ENCODE measurements at places on chromosomes 5 and 9.

GRCh38 chr5:34039398-34040157, 3.4 kb downstream of the C1QTNF3 start:
- no peak for DNase-seq

GRCh38 chr9:5644501-5644900, 15.6 kb downstream of the RIC1 start:
- no peak for DNase-seq

GRCh38 chr5:26889815-26890214, 148.6 kb downstream of the CDH9 start:
- no peak for DNase-seq

GRCh38 chr9:22256381-22256780, 190.2 kb upstream of the DMRTA1 start:
- DNase-seq: no peak

GRCh38 chr5:150289551-150290390, at the start of gene CAMK2A:
Gene CAMK2A, minus strand, starts transcription at chr5:150289773. Its CDS starts 148 bp downstream, at chr5:150289625.
- DNase-seq: no peak

- no peak for DNase-seq
Measured at GRCh38 chr9:114218264-114219120, 63.2 kb downstream of the COL27A1 start.

DNA sequence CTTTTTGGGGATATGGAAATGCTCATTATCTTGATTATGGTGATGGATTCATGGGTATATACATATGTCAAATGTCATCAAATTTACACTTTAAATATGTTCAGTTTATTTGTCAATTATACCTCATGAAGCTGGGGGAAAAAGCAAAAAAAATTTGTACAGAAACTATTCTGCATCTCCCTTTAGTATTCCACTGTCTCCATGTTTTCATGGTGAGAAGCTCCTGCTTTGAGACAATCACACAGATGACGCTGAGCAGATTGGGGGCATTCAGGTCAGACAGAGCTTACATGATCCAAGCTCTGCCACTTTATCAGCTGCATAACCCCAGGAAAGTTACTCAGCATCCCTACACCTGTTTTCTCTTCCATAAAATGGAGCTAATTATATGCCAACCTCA, 101.5 kb downstream of the PLPPR1 start:
- no peak for DNase-seq

DNA sequence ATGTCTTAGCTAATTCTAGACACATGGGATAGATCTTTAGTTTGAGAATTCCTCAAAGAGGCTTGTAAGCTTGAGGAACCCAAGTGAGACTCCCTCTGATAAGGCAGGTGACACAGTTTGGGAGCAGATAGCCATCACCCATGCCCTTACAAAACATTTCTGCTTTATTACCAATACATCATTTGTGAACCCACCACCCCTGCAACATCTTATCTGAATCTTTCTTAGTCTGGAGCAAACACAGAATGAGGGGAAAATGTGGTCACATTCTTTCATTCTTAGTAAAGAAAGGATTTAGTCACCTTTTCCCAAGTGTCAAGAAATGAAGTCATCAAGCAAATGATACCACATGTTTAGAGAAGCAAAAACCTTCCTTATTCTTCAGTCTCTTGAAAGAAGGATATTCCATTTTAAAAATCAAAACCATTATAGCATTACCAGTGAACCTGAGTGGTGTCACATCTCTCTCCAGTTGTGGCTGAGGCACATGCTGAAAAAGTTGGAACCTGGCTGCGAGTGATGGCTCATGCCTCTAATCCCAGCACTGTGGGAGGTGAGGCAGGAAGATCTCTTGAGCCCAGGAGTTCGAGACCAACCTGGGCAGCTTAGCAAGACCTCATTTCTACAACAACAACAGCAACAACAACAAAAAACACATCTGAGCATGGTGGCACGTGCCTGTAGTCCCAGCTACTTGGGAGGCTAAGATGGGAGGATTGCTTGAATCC, 65.9 kb downstream of the PRKACG start:
- DNase-seq: no peak
